Thymus (tissue), 14 donors: ENCODE measurements at places on chromosomes 2 and 18. TPM values are rescaled to one million over a fixed set of nuclear protein-coding genes. Genes with fewer than 3 reads are reported as not detected.

DNA sequence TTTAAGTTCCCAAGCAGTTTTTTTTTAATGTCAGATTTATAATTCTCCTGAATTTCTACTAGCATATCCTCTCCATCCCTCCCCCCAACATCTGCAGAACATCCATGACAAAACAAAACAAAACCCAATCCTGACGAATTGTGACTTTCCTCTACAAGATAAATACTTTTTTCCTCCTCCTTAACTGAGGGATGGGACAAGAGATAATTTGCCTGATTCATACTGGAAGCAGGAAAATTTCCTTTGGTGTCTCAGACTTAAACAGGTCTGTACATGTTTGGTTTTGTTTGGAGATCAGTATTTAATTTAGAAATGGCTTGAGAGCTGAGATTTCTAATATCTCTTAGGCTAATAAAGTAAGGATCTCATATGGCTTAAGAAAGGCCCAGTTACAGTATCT, 2.2 kb downstream of the CAVIN2 start:
- no peak for DNase-seq

- DNase-seq = no peak
Observed at GRCh38 chr2:120830096-120830830, 94.6 kb downstream of the GLI2 start.

DNA sequence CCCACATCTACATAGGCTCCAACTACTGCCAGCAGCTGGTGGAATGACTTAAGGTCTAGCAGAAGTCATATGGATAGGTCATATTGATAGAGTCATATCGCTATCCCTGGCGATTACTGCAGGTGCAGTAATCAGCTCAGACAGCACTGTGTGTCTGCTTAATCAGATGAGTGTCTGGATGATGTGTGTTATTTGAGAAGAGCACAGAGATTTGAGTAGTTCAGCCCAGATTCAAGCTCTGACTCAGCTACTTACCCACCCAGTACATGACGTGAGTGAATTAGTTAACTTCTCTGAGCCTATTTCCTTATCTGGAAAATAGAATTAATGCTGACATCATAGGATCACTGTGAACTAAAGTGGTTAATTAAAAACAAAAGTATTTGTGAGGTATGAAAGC, 78.9 kb downstream of the EHD3 start:
- DNase-seq = no peak

GRCh38 chr2:148614014-148614321, 30.6 kb upstream of the EPC2 start:
- no peak for DNase-seq

- no peak for DNase-seq
Observed at GRCh38 chr2:215507136-215507535, 71.3 kb upstream of the FN1 start.

GRCh38 chr2:189102735-189103134, 76.8 kb downstream of the COL5A2 start:
- DNase-seq = no peak

DNA sequence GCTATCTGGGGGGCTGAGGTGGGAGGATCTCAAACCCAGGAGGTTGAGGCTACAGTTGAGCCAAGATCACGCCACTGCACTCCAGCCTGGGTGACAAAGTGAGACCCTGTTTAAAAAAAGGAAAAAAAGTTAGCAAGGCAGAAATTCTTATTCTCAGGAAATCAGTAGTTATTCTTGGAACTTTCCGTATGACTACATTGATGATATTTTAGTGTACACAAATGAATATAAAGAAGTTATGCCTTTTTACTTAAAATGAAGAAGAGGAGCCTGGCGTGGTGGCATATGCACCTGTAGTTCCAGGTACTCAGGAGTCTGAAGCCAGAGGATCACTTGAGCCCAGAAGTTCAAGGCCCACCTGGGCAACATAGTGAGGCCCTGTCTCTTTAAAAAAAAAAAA, 7.4 kb downstream of the SPDYA start:
- no peak for DNase-seq

DNA sequence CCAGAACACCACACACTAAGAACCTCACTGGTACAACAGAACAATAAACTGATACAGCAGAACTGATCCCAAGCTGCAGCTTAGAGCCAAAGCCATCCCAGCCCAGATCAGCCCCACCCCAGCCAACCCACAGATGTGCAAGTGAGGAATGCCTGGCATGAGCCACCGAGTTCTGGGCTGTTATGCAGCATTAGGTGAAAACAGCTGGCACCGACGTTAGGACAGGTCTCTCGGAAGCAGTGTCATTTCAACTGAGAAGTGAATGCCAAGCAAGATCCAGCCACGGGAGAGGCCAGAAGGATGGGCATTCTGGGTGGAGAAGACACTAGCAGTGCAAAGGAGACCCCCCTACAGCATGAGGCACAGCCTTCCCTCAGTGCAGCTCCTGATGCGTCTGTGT, 38.9 kb downstream of the ADCY3 start:
- no peak for DNase-seq

- DNase-seq = no peak
Observed at GRCh38 chr2:7497178-7497577, 580.0 kb downstream of the RNF144A start.

DNA sequence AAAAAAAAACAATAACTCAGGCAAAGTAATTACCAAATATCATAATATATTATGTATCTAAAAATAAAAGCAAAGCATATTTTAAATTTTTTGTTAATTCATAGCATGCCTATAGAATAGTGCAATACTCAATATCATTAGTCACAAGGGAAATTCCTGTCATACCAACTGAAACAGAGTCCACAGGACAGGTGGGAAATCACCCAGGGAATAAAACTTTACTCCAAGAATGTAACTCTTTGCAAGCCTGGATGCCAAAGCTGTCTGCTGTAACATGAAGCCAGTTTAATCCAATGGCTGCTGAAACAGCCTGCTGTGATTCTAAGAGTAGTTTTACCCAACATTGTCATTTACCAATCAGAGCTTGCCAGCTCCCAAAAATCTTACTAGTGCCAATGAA, 40.0 kb upstream of the SULT1C3 start:
- DNase-seq = no peak

DNA sequence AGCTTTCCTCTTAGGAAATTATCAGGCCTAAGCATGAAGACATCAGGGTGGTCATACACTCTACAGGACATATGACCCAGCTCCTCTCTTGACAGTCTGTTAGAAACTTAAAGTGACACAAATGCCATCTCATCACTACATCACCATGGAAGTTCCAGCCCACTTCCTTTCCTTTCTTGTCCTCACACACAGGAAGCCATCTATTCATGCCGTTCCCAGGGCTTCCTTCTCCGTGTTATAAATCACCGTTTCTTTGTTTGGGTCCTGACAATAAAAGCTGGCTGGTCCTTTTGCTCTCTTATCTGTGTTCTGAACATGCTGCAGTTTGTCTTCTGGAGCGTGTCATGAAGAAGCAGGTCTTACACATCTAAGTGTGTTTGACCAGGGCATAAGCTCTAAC, 692.1 kb upstream of the CELF4 start:
- no peak for DNase-seq

GRCh38 chr2:634636-635388, 42.4 kb downstream of the TMEM18 start:
- no peak for DNase-seq

- no peak for DNase-seq
Observed at GRCh38 chr2:62199392-62200125, 3.6 kb downstream of the B3GNT2 start.

DNA sequence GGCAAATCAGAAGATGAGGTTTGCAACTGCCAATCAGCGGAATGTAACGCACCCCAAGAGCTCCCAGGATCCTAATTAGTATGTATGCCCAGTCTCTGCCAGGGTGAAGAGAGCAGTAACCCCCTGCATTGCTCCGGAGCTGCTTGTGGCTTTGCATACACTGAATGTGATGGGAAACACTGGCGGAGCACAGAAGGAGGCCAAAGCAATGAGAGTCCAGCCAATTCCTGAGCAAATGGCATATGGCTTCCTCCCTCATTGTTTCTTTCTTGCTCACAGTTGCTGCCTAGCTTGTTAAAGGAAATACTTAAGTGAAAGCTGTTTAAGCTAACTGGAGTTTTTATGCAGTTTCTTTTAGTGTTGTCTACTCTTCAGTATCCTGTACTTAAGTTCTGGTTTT, 343.5 kb upstream of the NT5C1B start:
- no peak for DNase-seq

GRCh38 chr2:221102896-221103688, 469.0 kb downstream of the EPHA4 start:
- DNase-seq = no peak

- DNase-seq = no peak
Observed at GRCh38 chr2:34492561-34493455, 893.7 kb upstream of the FAM98A start.

GRCh38 chr2:898319-898718, 52.3 kb upstream of the SNTG2 start:
- DNase-seq = no peak

- no peak for DNase-seq
Observed at GRCh38 chr2:85607268-85608215, 4.3 kb downstream of the C2orf68 start.

DNA sequence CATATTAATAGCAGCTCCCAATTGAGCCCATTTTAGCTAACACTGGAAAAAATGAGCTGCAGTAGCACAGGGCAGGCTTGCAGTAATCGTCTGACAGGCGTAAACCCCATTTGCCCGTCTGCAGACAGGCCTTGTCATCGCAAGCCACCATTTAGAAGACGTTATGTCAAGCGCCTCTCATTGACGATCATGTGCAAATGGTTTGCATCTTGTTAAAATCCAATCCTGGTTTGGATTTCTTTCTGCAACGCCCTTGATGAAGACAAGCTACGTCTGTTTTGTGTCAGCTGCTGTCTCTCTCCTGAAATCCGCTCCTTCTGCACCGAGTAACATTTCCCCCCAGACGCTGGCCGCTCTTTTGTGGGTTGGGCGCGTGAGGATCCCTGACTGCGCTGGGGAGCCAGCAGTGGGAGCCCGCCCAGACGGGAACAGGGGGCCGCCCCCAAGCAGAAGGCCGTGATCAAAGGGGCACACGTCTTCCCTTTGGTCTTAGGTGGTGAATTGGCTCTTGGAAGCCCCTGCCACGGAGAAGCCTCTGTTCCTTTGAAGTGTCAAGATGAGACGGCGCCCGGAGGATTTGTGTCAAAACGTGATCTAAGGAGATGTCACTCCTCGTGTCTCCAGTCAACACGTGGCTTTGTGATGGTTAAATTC, 84.2 kb upstream of the GPC1 start:
- no peak for DNase-seq

GRCh38 chr18:34514957-34515356, 195.1 kb upstream of the DTNA start:
- no peak for DNase-seq

DNA sequence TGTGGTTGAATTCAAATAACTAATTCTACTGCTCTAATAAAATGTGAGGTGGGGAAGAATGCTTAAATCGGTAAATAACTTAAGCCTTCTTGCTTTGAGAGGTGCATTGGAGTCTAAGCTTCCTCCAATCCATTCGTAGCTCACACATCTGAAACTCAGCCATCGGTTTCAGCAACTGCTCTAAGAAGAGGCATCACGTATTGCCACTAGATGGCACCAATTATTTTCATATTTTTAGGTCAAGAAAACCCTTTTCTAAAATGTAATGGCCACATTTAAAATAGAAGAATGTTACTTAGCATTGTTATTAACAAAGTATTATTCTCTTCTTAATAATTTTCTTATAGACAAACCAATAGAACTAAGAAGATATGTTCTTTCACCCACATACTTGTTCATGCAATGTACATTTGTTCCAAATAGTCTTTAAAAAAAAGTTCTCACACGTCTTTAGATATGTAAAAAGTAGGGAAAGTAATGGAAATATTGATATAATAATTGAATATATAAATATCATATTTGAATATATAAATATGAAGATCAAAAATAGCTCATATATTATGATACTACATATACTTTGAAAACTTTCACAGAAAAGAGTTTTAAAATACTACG, 229.8 kb downstream of the CCDC178 start:
- DNase-seq = no peak

GRCh38 chr2:126658905-126659561, 3.1 kb downstream of the GYPC start:
- DNase-seq = no peak

DNA sequence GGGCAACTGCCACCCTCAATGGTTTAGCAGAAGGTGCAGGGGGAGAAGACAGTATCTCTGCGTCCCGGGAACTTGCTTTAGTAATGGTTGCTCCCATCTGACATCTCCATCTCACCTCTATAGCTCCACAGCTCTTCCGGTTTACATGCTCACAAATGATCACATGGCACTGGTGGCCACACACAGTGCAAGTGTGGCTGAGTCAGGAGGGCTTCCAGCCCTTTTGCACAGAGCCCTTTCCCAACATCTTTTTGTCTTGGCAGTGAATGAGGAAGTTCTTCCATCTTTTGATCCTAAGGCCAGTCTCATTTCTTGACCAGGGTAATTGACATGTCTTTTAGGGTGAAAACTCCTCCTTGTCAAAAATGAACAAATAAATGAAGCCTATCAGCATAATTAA, 347.7 kb downstream of the LPIN1 start:
- DNase-seq = no peak

GRCh38 chr2:55712477-55713060, 18.9 kb upstream of the PNPT1 start:
- no peak for DNase-seq

GRCh38 chr18:46160050-46160798, 56.0 kb downstream of the HAUS1 start:
- no peak for DNase-seq

- DNase-seq = no peak
Observed at GRCh38 chr2:184304006-184304405, 294.3 kb upstream of the ZNF804A start.

DNA sequence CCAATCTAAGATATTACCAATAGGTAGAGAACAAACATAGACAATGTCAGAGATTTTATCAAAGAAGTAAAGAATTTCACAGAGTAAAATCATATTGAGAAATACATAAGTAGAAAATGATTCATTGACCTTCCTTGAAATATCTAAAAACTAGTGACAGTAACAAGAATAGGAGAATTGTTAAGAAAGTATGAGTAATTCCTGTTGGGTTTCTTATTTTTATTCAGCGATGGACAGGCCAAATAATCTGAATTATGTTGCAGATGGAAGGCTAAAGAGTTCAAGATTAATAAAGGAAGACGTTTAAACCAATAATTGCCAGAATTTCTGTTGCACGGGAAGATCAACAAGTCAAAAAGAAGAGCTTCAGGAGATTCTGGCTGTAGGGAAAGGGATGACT, 163.4 kb upstream of the RASGRP3 start:
- DNase-seq = no peak

DNA sequence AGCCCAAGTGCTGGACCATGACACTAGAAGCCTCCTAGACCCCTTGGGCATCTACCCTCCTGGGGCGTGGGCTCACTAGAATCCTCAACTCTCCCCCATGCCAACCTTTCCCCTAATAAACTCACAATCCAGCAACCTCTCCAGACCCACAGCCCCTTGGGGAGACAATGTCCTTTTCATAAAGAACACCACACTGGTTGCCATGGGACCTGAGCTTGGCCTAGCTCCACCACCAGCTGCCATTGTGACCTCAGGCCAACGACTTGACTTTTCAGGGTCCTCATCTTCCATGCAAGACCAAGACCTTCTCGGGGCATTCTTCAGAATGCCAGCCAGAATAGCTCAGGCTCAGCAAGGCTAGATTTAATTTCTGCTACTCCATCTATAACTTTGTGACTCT, 128.1 kb upstream of the NPAS2 start:
- no peak for DNase-seq

Gene RAB27B
- total RNA-seq = 1.5 TPM

Gene EPC2
- total RNA-seq = 22.1 TPM

Gene LRRTM4
- total RNA-seq = 0.09 TPM

Gene ACMSD
- not detected for total RNA-seq

Gene ZNF512
- 41.6 TPM for total RNA-seq

Gene GPR55
- 2.1 TPM for total RNA-seq

Gene GALNT5
- total RNA-seq = 0.33 TPM

Gene CPO
- total RNA-seq = 0.19 TPM

Gene SIGLEC15
- 0.42 TPM for total RNA-seq
